NCI-H1436 treated with DMSO at 0.1 percent for 48 hours (cell line): ENCODE measurements at places on chromosomes 11 and 22.

DNA sequence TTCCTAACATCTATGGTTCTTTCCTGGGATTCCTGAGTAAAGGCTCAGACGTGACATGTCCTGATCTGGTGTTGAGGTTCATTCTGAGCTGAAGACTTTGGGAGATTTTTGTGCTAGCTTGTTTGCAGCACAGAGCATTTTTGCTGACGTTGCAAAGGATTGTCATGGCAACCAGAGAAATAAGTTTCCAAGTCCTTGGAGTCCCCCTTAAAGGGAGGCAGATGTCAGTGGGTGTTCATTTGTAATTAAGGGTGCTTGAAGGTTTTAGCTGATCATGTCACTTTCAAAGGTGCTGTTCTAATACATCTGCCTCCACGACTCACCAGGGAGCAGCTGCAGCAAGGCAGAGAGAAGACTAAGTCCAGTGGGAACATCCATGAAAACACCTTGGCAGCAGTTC is 5.4 kb upstream of the SYN3 start:
- no peak for DNase-seq

- DNase-seq, result no peak
Measured at GRCh38 chr11:83069441-83070043, 2.2 kb downstream of the RAB30 start.

DNA sequence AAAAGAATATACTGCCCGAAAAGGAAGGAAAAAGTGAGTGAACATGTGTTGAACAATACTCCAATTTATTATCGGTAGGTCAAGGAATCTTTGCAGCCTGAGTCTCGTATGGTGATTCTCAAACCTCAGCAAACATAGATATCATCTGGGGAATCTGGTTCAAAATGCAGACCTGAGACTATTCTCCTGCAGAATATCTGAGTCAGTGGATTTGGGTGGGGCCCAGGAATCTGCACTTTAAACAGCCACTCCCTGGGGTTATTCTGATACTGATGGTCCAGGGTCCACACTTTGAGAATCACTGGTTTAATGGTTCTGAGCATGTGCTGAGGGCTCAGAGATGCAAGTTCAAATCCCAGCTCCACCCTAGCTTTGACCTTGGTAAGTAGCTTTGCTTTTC is 53.6 kb upstream of the GRK3 start:
- no peak for DNase-seq

GRCh38 chr11:44823868-44824267 is 97.1 kb downstream of the TSPAN18 start:
- DNase-seq, result no peak

DNA sequence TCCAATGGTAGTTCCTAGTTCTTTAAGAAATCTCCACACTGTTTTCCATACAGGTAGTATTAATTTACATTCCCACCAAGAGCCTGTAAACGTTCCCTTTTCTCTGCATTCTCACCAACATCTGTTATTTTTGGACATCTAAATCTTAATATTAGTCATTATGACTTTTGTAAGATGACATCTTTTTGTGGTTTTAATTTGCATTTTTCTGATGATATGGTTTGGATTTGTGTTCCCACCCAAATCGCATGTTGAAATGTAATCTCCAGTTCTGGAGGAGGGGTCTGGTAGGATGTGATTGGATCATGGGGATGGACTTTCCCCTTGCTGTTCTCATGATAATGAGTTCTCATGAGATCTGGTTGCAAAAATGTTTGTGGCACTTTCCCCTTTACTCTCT is 89.0 kb downstream of the MUC15 start:
- DNase-seq, result no peak

DNA sequence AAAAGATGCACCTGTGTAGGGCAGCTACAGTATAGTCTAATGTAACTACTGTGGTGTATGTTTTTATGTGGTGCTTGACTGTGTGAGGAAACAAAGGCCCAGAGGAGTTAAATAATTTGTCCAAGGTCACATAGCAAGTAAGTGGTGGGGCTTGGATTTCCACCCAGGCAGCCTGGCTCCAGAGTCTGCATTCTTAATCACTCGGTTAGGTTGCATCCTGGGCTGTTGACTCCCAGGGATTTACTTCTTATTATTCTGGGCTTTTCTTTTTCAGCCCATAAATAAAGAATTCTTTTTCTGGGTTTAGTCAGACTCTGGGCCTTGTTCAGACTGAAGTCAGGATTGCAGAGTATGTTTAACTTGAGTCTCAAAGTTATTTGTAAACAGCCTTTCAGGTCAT is 82.1 kb downstream of the ARHGAP42 start:
- DNase-seq, result no peak

DNA sequence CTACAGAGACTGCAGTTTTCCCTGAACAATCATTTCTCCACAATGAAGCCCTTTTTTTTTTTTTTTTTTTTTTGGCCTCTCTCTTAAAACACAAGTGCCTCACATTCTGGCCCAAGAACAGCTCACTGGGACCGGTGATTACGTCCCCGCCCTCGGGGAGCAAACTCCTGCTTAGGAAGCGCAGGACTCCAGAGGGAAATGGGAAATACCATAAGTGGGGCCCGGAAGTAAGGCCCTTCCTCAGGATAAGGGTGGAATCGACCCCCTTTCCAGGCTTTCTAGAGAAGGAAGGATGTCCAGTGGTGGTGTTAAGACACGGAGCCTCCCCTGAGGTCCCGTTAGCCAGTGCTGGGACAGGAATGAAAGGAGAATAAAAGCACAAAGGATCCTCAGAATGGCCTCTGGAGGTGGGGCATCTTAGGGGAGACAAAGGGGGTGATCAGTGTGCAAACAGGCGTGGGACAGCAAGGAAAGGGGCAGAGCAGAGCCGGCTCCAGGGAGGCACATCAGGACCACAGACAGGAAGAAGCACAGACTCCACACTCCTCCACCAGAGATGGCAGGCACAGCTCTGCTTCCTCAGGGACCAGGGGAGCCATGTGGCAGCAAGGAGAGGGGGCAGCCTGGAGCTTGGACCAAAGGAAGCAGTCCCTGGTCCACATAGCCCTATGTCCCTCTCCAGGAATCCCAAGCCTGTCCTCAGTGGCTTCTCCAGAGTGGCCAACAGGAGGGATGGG is 61.3 kb downstream of the CHST1 start:
- no peak for DNase-seq

DNA sequence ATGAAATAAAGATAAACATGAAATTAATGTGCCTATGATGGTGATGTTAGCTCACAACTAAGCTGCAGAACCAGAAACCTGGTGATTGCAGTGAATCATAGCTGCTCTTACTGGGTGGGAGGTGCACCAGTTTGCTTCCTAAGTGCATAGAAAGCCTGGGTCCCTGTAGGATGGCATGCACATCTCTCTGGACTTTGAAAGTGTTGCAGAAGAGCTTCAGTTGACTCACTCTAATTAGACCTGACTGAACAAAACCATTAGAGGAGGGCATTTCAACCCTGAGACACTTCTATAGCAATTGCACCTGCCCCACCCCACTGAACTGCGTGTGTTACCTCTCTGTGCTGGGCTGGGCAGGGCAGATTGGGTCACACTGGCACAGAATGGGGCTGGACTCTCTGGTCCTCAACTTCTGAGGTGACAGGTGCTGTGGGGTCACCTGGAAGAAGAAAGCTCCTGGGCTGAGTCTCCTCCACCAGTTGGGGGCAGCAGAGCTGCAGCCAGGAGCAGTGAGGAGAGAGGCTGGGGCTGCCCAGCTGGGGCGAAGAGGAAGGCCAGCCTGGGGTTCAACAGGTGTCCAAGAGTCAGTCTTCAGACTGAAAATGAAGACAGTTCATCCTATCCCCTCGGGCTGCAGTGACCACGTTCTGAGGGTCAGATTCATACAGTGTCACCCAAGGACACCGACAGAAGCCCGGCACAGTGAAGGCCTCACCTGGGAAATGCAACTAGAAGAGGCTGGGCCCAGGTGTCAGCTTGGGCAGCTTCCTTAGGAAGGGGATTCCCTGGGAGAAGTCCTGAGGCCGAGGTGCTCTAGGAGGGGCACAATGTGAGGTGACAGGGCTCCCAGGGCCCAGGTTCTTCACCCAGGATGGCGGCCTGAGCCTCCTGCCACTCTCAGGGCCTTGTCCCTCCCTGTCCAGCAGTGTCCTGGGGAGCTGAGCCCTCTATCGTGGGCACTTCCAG is 58.1 kb downstream of the GGTLC2 start:
- no peak for DNase-seq

DNA sequence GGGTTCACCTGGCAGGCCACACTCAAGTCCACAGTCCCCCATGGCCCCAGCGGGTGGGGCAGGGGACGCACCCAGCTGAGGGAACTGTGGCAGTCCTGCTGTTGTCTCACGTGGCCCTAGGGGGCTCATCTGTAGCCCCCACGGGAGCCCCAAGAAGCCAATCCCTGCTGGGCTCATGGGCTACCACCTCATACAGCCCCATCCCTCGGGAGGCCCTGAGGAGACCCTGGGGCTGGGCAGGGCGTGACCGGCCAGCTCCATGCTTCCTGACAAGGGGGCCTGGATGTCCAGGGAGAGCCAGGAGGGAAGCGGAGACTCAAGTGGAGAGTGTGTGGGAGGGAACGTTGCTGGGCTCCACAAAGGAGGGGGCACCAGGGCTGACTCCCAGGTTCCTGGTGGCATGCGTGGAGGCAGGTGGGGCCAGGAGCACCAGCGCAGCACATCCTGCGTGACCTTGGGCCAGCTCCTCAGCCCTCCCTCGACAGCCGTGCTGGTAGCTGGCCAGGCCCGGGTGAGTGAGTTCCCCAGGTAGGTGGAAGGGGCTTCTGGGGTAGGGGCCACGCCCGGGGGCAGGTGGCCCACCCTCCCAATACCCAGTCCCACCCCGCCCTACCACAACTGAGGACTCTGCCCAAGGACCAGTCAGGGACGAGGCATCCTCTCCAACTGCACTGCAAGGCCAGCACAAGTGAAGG is 7.9 kb downstream of the RTN4R start:
- DNase-seq, result no peak

GRCh38 chr22:47337161-47337621 is 574.7 kb downstream of the TBC1D22A start:
- no peak for DNase-seq

- no peak for DNase-seq
Measured at GRCh38 chr11:103202048-103202651, 92.9 kb downstream of the DYNC2H1 start.

DNA sequence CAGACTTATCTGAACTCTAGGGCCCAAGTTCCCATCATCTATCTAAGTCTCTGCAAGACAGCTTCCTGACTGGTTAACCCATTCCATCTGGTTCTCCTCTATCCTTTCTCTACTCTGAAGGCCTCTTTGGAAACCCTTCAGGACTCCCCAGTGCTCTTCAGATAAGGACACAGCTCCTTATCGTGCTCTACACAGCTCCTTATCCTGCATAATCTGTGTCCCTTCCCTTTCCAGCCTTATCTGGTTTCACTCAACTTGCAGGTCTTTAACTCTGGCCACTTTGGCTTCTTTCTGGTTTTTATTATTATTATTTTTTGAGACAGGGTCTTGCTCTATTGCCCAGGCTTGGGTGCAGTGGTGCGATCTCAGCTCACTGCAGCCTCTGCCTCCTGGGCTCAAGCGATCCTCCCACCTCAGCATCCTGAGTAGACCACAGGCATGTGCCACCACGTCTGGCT is 10.6 kb downstream of the ENDOD1 start:
- DNase-seq, result no peak

DNA sequence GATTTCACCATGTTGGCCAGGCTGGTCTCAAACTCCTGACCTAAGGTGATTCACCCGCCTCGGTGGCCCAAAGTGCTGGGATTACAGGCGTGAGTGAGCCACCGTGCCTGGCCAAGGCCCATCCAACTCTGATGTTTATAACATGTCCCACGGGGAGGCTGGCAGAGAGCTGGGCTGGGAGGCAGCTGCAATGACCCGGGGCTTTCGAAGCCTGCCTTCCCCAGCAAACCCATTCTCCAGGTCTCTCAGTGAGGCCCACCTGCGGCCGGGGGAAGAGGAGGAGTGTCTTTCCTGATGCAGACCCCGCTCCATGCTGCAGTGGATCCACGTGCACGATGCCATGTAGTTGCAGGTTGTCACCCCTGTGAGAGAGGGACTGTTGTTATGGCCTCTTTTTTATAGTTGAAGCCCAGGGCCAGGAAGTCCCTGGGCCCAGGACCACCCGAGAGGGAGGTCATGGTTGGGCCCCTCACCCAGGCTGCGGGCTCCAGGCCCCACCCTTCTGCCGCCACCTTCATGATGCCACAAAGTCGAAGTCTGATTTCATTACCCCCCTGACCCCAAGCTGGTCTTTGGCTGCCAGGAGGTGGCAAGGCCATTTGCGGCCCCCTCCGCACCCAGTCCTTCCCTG is 38.3 kb downstream of the KCNJ4 start:
- no peak for DNase-seq

DNA sequence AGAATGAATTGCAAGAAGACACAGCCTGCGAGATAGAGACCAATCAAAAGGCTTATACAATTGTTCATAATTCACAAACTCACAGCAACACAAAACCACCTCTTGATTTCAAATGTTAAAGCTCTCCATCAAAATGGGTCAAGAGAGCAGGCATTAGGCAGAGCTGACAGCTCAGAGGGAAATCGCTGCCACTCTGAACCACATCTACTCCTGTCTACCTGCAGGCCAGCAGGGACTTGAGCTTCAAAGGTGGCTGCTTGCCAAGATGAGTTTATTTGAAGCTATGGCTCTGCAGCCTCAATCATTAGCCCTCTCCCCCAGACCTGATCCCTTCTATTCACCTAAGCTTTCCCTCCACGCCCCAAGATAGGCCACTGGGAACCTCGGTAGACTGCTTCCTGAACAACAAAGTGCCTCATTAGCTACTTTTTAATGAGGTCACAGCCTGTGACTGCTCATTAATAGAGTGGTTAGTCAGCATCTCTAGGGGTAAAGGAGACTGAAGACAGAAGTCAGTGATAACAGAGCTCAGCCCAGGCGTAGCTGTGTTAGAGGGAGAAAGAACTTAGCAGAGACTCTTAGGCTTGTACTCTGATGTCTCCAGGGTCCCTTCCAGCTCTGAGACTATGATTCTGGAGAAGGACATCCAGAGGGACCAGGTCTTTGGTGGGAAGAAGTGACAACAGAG is 21.2 kb upstream of the OR10A5 start:
- no peak for DNase-seq

GRCh38 chr11:75029836-75030631 is 41.3 kb downstream of the NEU3 start:
- no peak for DNase-seq

- no peak for DNase-seq
Measured at GRCh38 chr11:83862033-83862432, 575.9 kb upstream of the CCDC90B start.

GRCh38 chr22:28435140-28435768 is 244.4 kb downstream of the TTC28 start:
- DNase-seq, result no peak

DNA sequence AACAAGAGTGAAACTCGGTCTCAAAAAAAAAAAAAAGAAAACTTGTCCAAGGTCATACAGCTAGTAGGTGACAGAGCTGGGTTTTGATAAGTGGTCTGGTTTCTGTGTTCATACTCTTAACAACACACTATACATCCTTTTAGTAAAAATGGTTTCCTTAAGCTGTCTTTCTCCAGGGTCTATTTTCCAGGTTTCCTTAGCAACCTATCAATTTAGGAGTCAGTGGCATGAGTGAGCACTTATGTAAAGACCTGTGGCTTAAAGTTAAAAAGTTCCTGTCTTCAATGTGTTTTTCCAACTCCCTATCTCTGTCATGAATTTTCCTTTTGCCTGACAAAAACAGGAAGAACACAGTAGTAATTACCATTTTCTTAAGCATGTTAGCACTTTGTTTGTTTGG is 480.5 kb downstream of the TMEM135 start:
- DNase-seq, result no peak

- no peak for DNase-seq
Measured at GRCh38 chr11:44805596-44805995, 78.8 kb downstream of the TSPAN18 start.
